ENCODE measurements at places on chromosomes 5 and 9.

GRCh38 chr5:150918613-150919012 is 13.8 kb upstream of the ZNF300 start:
- DNase-seq: no peak

- no peak for DNase-seq
Observed at GRCh38 chr5:63686938-63687337, 275.3 kb downstream of the HTR1A start.

- no peak for DNase-seq
Observed at GRCh38 chr9:75471549-75472114, 383.3 kb downstream of the OSTF1 start.

- DNase-seq: no peak
Observed at GRCh38 chr9:14400658-14400995, 86.7 kb upstream of the NFIB start.

DNA sequence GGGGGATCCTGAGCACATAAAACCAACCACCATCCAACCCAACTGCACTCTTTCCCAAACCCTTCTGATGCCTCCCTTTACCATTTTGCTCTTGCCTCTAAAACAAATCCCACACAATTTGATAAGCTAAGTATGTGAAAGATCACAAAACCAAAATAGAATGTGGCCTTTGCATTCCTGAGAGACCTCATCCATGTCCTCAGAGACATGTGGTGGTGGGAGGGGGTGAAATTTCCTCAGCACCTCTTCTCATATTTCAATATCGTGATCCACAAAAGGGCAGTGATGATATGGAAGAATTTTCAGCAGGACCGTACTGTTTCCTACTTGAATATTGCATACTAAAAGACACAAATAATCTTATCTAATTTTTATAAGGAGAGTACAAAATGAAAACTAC is 423.3 kb downstream of the TLE1 start:
- no peak for DNase-seq

DNA sequence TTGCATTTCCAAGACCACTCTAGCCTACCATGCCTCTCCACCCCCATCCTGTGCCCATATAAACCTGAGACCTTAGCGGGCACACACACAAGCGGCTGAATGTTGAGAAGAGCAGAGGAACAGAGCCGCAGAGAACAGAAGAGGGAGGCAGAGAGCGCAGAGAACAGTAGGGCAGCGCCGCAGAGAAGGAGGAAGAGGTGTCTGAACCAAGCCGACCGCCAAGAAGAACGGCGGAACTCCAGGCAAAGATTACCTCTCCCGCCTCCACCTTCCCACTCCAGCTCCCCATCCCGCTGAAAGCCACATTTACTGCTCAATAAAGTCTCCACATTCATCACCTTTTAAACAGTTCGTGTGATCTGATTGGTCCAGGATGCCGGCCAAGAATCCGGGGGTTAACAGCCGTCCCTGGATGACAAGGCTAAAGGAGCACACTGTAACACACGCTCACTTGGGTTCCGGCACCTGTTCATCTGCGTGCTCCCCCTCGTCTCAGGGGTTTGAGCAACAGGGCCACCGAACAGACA is 33.2 kb downstream of the GRIN3A start:
- no peak for DNase-seq

DNA sequence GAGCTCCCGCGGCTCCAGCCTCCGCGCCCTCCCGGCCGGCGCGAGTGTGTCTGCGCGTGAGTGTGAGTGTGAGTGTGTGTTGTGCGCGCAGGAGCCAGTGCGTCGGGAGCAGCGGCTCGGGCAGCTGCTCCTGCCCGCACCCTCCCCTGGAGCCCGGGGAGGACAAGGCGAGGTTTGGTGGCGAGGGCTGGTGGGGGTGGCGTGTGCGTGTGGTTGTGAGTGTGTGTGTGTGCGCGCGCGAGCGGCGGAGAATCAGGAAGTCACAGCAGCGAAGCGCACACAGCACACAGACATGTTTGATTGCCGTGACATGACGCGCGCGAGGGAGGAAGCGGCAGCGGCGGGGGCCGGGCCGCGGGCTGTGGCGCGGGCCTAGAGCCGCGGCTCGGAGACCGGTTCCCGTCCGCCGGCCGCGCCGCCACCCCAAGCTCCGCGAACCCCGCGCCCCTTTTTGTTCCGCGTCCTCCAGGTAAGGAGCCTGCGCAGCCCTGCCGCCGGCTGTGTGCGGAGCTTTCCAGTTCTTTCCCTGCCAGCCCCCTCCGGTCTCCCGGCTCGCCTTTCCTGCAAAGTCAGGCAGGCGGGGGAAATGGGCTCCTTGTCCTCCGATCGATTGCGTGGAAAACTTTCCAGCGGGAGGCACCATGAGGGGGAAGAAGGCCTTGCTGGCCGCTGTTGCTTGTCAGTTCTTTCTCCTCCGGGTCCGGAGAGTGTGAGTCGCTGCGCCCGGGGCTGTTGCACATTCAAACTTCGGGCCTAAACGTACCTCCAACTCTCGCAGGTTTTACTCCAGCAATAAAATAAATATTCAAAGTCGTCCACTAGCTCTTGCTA is 2.4 kb downstream of the SMARCA2 start:
- no peak for DNase-seq

DNA sequence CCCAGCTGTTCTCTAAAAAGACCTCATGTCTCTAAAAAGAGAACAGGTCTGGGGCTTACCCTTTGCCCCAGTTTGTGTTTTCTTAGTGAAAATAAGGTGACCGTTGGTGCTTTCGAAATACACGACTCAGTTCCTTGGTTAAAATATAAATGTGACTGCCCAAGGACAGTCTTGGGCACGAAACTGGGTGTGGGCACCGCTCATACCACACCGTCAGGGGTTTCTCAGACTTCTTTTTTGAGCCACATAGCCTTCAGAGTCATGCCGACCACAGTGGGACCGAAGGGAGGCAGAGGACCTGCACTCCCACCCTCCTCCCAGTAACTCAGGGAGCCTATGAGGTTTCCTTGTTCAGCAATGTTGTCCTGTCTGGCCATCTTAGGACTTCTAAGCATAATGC is 6.5 kb downstream of the SNX18 start:
- DNase-seq: no peak

DNA sequence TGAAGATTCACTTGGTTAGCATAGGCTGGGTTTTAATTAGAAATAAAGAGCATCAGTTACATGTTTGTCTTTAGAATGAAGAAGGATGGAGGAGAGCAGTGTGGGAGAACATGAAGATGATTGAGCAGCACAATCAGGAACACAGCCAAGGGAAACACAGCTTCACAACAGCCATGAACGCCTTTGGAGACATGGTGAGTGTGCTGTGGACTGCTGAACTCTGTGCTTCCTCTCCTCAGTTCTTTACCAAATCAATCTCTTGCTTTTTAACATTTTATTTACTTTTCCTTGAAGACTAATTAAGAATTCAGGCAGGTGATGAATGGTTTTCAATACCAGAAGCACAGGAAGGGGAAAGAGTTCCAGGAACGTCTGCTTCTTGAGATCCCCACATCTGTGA is 38.2 kb upstream of the SPATA31E1 start:
- no peak for DNase-seq

DNA sequence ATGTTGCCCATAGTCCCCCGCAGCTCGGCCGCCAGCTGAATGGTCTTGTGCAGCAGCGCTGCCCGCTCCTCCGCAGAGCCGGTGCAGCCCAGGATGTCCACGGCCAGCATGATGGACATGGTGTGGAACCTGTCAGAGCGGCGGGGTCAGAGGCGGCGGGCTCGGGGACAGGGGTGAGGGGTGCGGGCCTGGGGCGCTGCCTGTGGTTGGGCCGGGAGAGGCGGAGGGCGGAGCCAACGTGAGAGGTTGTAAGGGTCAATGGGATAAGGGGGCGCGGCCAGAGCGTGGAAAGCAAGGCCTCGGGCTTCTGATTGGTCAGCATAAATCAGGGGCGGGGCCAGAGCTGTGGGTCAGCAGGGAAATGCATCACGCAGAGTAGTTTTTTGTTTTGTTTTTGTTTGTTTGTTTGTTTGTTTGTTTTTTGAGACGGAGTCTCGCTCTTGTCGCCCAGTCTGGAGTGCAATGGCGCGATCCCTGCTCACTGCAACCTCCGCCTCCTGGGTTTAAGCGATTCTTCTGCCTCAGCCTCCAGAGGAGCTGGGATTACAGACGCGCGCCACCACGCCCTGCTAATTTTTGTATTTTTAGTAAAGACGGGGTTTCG is 6.8 kb upstream of the TOR2A start:
- DNase-seq: no peak

DNA sequence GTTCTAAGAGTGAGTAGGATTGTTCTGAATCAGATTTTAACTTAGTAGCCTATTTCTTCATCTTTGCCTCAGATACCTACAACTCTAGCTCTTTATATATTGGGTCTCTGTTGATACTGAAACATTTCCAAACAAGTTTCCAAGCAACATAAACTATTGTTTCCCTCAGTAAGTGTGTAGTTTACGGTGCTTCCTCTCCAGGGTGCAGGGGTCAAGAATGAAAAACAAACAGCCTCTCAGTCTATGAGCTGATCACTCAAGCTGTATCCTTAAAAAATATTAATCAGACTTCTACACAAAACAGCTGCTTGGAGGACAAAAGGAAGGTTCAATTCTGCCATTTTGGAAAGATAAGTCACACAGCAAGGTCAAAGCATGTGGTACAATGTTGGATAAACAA is 75.0 kb downstream of the ADAMTS12 start:
- no peak for DNase-seq

DNA sequence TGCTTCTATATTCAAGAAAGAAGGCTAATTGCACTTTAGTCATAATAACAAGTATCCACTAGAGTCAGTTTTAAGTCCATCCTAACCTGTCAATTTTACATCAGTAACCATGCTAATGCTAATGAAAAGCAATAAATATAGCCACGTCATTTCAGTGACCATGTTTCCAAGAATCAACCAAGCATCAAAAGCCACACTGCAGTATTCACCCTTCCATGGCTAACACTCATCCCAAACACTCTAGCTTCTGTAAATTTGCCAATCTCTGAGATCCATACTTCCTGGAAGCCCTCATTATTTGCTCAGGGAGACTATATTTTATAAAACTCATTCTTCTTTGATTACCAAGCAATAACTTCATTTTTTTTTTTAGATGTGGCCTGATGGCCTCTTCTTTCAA is 712.0 kb downstream of the CETN3 start:
- no peak for DNase-seq

DNA sequence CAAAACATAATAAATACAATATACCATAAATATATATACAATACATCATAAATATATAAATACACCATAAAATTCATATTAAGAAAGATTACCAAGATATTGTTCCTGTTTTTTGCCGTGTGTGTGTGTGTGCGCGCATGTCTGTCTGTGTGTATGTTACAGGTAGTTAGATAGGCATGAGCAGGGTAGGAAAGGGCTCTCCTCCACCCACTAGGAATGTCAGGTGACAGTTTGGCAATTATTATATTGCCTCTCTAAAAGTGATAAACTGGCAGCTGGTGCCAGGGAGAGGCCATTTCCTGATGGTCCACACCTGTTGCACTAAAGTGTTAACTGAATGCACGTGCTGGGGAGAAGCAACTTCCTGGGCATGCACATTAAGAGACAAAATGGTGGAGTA is 232.8 kb downstream of the ADAMTS6 start:
- DNase-seq: no peak

GRCh38 chr9:95952471-95952870 is 77.0 kb downstream of the ERCC6L2 start:
- no peak for DNase-seq

GRCh38 chr9:9792144-9792857 is 820.5 kb downstream of the PTPRD start:
- DNase-seq: no peak

DNA sequence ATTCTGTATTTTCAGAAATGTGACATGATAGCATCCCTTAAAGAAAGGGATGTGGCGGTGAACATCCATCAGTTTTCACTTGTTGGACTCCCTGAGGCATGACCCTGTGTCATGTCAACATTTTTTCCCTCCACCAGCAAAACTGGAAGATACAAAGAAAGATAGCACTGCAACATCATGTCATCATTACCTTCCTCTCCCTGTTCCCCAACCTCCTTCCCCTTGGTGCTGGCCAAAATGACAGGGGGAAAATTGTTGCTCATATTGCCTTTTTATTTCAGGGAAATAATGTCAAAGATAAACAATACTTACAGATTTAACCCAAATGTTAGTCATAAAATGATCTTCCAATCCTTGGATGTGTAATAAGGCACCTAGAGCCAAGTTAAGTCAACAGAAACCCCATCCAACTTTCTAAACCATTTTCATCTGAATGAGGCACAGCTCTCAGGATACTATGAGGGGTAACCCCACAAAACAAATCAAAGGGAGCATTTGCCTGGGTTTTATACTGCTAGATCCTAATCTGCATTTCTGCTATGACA is 644.3 kb downstream of the ACTL7B start:
- no peak for DNase-seq

DNA sequence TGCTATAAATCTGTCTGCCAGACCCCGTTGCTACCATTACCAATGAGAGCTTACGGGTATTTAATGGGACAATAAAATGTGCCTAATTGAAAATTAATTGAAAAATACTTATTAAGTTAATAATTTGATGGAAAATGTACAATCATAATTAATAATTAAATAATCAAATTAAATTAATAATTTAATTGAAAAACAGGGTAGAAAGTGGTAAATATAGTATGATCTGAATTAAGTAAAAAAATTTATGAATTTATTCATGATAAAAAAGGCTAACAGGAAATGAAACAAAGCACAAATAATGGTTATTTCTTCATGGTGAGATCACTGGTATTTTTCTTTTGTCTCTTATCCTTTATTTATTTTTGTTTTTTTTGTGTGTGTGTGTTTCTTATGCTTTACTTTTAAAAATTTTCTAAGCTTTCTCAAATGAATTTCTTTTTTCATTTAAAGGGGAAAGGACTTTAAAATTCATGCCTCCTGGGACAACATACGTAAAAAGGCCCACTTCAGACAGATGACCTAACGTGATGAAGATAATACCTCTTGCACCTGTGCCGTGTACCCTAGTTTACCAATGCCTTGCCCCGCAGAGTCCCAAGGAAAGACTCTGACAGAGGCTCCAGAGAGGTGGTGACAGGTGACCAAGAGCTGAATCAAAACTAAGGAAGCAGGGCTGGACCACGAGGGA is 24.0 kb upstream of the RXRA start:
- DNase-seq: no peak

DNA sequence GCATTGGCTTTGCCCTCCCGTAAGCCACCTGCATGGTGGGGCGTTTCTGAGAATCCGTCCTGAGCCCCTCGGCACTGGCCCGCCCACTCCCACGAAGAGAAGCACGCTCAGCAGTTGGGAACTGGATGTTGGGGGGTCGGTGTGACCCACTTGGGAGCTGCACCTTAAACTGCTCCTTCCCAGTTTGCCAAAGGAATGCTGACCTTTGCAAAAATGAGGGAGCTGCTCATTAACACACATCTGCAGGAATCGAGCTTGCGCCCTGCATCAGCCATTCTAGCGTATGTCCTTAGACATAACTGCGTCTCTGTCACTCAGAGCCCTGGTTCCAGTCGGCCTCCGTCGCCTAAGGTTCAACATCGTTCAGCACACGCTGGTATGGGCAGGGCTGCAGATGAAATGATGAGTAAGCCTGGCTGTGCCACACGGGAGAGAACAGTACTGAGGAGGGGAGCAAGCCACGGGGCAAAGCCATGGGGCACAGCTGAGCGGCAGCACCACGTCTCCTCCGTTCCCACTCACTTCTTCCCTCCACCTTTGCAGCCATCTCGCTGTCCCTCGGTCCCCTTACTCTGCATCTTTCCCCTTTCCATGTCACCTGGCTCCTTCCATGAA is 28.8 kb upstream of the NCS1 start:
- no peak for DNase-seq

GRCh38 chr9:74958587-74958986 is 5.9 kb upstream of the C9orf40 start:
- DNase-seq: no peak
